ENCODE measurements at places on chromosomes 16 and 17. TPM values are rescaled to one million over a fixed set of nuclear protein-coding genes. Genes with fewer than 3 reads are reported as not detected.

CD300LB gene
- polyA plus RNA-seq = 0.38 TPM

UBE2Z gene
- 45.6 TPM for polyA plus RNA-seq

SLX4 gene
- polyA plus RNA-seq = 3.9 TPM

NUP88 gene
- 58.3 TPM for polyA plus RNA-seq

- DNase-seq = no peak
Observed at GRCh38 chr16:84570739-84571403, 47.0 kb downstream of the COTL1 start.

- no peak for DNase-seq
Observed at GRCh38 chr16:21622545-21622944, 23.2 kb downstream of the METTL9 start.

- no peak for DNase-seq
Observed at GRCh38 chr17:81339191-81339533, 44.1 kb upstream of the SLC38A10 start.

DNA sequence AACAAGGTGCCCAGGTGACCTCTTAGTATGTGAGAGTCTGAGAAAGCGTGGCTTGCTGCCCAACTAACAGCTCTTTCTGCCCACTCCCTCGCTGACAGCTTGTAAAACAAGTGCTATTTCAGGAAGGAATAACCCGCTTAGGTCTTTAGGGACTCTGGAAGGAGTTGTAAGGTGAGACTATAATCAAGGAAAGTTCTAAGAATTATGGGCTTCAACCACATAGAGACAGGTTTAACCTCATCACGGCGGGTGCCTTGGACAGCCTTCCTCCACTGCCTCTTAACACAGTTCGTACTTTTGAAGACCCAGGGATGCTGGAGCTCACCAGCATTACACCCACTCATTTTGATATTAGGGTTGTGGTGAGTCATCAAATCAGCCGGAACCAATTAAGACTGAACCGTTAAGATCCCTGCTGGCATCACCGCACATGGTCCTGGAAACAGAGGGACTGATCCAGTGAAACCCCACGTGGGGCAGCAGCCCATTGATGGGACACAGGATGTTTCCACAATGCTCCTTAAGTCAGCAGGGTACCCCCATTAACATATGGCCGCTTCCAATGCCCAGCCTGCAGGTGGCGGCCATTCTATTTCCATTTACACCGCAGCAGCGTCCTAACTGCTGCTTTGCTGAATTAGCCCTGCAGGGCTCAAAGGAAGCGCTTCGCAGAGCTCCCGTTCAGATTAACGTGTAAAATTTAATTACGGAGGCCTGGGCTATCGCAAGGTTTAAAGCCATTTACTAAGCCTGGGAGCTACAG, 176.6 kb upstream of the SDK2 start:
- DNase-seq = peak; percentile 12

- no peak for DNase-seq
Observed at GRCh38 chr17:57285701-57286100, 29.4 kb downstream of the MSI2 start.

DNA sequence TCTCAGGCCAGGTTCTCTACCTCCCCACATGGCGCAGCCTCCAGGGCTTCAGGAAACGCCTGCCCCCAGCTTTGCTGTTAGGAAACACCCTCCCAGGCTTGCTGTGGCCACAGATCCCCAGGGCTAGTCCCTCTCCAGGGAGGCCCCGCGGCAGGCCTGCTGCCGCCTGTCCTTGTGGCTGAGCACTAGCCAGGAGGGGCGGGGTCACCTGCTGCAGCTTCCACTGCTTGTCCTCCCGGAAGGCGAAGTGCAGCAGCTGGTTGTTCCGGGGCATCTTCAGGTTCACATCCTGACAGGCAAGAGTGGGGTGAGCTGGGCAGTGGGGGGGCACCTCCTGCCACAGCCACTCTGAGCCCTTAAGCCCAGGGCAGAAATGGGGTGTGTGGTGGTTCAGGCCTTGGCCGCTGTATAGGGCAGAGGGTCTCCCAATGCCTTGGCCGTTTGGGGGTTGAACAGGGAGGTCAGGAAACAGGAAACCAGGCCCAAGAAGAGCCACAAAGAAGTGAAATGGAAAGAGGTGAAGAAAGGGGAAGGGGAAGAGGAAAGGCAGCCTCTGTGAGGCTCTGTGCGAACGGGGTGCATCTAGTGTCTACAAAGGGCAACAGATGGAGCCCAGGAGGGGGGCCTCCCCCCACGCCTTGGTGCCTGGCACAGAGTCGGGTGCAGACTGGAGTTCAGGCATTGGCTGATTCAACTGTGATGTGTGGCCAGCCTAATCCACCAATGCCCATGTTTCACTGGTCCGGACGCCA, 2.0 kb downstream of the ROGDI start:
- DNase-seq = no peak

GRCh38 chr17:10261098-10261497, 62.7 kb upstream of the GAS7 start:
- DNase-seq = no peak
